Fibroblast of the conjunctiva (primary cell): ENCODE measurements at places on chromosomes 3 and 15.

GRCh38 chr15:83046558-83047127 lies 20.4 kb downstream of the BTBD1 start:
- peak; percentile 49 for DNase-seq

GRCh38 chr3:120129718-120130513 lies 35.7 kb upstream of the GSK3B start:
- DNase-seq = no peak

- DNase-seq = peak; percentile 26
These were observed 30.7 kb upstream of the CBLB start for GRCh38 chr3:105899516-105899915.

DNA sequence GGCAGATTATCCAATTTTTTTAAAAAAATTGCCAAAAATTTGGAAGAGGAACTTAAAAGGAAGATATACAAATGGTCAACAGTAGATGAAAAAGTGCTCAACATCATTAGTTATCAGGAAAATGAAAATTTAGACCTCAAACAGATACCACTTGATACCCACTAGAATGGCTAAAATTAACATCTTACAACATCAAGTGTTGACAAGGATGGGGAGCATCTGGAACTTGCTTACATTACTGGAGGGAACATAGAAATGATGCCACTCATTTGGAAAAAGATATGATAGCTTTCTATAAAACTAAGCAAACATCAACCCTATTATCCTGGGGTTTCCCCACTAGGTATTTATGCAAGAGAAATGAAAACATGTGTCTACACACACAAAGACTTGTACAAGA lies 284.5 kb upstream of the CHRNA7 start:
- no peak for DNase-seq

GRCh38 chr3:190699776-190700175 lies 162.7 kb downstream of the GMNC start:
- DNase-seq = no peak

GRCh38 chr3:34131091-34131490 lies 332.7 kb downstream of the PDCD6IP start:
- DNase-seq = no peak

DNA sequence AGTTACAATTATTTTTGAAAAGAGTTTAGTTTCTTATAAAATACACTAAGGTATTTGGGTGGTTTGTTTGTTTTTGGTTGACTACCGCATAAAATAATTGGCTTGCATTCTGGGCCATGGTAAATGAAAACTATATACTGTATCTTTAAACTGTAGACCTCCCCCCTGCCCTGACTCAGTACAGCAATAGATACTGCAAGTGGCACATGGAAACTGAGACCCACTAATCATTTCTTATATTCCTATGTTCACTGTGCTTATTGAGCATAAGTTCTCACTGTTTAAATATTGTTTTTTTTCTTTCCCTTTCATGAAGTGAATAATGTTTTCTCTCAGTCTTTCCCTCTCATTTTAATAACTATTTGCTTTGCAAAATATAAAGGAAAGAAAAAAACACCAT lies 45.8 kb downstream of the RASA2 start:
- DNase-seq = no peak

DNA sequence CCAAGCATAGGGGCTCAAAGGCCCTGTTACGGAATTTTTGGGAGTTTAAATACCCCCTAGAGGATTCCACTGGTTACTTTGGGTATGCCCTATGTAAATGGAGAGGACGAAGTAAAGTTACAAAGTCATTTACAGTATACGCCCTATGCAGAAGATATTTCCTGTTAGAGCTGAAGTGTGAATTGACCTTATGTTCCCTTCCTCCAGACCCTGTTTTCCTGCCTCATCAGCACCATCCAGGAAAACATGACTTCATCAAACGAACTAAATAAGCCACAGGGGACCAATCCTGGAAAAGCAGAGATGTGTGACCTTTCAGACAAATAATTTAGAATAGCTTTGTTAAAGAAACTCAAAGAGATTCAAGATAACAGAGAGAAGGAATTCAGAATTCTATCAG lies 177.4 kb downstream of the SQOR start:
- no peak for DNase-seq

GRCh38 chr15:75107516-75107907 lies 84.1 kb downstream of the PPCDC start:
- no peak for DNase-seq

DNA sequence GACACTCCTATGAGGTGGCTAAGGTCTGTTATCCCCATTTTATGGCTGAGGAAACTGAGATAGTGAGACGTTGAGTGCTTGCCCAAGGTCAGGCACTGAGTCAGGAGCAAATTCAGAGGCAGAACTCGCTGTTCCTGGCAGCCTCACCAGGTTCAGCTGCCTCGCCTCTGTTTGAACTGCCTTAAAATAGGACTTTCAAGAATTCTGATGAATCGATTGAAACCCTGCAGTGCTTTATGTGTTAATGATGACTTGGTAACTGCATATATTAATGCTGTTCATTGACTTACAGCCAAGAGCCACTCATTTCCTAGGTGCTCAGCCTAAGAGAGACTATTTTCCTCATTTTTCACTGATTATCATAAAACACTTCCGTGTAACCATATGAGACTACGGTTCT lies 79.5 kb upstream of the BHLHE40 start:
- no peak for DNase-seq

DNA sequence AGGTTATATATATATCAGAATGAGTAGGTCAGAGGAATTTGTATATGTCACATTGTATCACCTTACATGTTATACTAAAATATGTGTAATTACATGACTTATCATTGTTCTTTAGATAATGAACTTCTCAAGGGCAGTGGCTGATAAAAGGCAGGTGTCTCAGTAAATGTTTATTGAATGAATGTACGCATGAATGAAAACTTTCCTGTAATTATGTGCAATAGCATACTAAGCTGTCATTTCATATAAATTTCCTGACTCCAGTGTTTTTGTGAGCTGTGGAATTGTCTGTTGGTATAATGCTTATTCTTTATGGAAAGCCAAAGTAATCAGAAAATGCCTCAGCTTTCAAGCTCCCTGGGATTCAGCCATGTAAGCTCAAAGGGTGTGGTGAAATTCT lies 4.2 kb downstream of the TBC1D23 start:
- DNase-seq = no peak

DNA sequence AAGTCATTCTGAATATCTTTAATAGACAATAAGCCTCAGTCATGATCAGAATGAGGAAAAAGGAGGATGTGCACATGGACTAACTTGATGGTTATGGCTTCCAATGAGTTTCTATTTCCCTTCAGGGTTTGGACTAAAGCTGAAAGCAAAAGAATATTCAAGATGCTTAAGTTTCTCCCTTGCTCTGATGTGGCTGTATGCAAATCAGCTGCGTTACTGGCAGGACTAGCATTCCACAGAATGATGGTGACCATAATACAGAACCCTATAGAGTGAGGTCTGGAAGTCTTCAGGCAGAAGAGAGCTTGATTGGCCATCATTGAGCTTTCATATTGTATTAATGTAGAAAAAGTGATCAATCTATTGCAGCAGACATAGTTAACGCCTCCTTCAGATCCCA lies 466.0 kb downstream of the NLGN1 start:
- DNase-seq = no peak

DNA sequence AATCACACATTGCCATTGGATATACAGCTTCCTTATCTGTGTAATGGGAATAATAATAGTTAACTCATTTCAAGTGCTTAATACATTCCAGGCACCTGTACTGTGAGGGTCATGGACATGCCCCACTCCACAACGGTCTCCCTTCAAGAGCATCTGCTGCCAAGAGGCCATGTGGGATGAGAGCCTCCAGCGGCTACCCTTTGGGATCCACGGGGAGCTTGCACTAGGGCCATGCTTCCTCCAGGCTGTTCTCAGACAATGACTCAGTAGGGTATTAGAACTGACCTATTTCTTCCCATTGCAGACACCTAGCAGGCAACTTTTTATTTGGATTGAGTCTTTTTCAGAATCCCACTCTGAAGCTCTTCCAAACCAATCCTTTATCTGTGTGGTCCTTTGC lies 1078.9 kb downstream of the TUSC7 start:
- no peak for DNase-seq

DNA sequence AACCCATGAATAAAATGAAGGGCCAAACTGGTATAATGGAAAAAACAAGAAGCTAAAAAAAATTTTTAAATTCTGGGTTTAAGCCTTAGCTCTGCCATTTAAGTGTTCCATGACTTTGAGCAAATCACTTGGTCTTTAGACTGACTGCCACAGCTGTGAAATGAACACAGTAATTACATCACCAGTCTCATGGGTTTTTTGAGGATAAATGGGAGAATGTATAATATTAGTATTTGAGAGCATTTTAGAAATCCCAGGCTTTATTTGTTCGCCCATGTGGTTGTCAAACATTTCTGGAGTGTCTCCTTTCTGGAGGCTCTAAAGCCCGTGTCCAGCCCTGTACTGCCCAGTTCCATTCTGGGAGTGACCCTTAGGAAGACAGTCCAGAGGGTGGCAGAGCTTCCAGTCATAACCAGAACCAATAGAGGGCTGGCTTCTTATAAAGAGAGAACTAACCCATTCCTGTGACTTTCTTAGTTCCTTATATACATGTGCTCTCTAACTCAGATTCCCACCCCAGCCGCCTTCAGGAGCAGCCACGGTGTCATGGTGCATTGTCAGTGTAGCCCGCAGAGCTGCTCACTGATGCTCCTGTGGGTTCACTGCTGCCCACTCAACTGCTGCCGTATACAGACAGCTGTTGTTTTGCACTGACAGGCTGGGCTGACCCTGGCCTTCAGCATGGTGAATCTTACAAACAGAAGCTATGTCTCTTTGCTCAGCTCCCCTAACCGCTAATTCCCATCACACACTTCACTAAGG lies 44.7 kb downstream of the BOC start:
- no peak for DNase-seq

DNA sequence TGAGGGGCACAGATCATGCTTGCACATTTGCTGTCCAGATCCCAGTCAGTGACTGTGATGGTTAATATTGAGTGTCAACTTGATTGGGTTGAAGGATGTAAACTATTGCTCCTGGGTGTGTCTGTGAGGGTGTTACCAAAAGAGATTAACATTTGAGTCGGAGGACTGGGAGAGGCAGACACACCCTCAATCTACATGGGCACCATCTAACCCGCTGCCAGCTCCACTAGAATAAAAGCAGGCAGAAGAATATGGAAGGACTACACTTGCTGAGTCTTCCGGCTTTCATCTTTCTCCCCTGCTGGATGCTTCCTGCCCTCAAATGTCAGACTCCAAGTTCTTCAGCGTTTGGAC lies 5.1 kb downstream of the GP9 start:
- DNase-seq = no peak
